ENCODE measurements at places on chromosomes 12 and 14.

GRCh38 chr12:76193961-76194360 lies 109.5 kb upstream of the NAP1L1 start:
- DNase-seq, result no peak

DNA sequence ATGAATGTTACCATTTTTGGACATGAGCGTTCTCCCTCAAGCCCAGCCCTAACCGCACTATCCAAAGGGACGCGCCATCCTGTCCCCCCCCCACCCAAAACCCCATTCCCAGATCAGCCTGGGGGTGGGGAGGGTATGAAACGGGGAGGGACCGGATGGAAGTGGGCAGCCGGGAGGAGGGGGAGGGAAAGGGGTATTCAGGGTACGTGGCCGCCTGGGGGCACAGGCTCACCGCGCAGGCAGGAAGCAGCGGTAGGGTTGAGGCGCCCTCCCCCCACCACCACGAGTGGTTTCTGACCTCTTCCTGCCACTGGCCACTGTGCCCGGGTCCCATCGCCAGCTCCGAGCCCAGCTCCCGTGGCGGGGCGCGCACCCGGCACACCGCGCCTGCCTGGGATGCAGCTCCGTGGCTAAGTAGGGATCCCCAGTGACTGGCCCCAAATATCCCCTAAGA lies 1.4 kb downstream of the ACTN1 start:
- no peak for DNase-seq

GRCh38 chr12:2642176-2642892 lies 152.4 kb upstream of the FKBP4 start:
- no peak for DNase-seq

- DNase-seq, result no peak
Observed at GRCh38 chr12:112105891-112106290, 2.7 kb downstream of the NAA25 start.

DNA sequence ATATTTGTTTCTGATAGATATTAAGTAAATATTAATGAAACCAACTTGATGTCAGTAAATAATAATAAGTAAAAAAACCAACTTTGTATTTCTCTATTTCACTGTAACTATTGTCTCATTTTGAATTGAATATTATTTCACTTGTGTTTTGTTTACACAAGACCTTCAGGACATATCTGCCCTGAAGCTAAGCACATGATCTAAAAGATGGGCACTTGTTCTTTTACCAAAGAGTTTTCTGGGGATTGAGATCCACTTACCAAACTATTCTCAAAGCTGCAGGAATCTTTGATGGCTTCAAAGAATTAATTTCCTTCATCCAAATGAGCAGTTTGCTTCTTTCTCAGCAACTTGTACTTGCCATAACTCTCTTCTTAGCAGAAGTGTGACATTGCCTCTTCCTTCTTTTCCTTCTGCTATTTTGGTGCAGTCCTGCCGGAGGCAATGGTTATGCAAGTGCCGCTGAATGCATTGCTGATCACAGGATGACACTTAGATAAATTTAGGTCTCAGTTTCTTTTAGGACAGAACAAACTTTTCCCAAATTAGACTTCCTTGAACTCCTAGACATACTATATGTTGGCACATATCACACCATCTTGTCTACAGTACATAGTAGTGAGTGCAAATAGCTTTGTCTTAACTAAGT lies 9.2 kb downstream of the FAR2 start:
- no peak for DNase-seq

GRCh38 chr12:92753976-92754885 lies 51.4 kb downstream of the PLEKHG7 start:
- DNase-seq, result no peak

DNA sequence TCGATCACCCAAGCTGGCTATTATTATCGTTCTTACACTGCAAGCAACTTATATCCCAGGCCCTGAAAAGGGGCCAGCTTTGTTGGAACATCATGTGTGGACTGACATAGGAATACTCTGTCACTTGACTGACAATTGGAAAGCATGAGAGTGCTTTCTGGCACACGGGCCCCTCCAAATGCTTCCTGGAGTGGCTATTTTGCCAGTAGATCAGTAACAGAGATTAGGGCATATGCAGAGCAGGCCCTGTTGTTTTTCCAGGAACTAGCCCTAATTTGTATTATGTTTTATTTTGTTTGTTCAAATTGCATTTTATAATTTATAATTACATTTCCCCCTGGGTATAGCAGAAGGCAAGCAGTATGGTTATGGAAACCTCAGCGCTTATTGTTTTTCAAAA lies 170.1 kb upstream of the FRMD6 start:
- no peak for DNase-seq

DNA sequence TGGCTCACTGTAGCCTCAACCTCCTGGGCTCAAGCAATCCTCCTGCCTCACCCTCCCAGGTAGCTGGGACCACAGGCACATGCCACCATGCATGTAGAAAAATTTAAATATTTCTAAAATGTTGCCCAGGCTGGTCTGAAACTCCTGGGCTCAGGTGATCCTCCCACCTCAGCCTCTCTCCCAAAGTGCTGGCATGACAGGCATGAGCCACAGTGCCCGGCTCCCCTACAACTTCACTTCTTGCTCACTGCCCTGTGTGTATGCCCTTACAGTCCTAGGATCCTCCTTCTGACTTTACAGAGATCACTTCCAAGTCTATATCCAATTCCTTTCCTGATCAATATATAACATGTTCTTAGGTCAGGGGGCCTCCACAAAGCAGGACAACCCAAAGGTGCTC lies 23.8 kb upstream of the CREBL2 start:
- no peak for DNase-seq

DNA sequence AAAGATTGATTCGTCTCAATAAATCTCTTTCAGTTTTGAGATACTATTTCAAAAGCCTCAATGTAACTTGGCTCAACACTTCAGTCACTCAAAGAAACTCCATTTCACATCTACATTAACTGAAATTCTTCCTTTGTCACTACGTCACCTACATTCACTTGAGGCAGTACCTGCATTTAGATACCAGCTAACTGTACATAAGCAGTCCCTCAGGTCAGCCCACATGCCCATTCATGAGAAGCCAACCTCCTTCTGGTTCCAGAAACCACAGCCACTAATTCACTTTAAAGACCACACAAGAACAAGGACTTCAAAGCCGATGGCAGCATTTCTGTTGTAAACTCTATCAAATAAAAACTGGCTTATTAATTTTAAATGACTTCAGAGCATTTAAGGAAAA lies 43.0 kb downstream of the SETD3 start:
- no peak for DNase-seq

GRCh38 chr12:56013482-56013881 lies 7.4 kb upstream of the IKZF4 start:
- no peak for DNase-seq
